ENCODE measurements at places on chromosomes 12 and 14.
A peak's percentile ranks its signal among the peaks of the same experiment; 100 is the strongest.

DNA sequence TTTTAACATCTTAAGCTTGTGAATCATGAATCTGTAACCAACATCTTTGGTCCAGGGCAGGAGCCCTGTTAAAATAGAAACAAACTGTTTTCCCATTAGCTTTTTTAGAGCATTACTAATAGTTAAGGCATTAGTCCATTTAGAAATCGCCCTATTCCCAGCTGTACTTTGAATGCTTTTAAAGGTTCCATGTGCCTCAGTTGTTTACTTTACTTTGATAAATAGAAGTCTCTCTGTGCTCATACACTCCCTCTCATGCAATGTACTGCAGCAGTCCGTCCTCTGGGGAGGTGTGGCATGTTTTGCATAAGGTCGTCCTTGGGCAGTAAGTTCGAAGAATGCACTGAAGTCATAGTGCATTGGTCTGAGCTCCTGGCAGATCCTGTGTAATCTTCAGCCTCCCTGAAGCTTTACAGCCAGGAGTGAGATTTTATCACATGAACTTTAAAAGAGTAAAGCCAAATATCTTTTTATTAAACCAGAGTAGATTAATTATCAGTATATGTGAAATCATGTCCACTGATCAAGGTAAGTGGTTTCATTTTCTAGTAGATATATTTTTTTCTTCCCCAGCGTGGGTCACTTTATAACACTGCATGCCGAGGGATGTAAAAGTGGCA is 134.7 kb downstream of the FGD4 start:
- peaks cover 47% of the 10 kb centered on the region for H3K4me1 ChIP-seq
- DNase-seq, result no peak
- no peaks in the 10 kb centered on the region for H3K36me3 ChIP-seq
- H3K4me3 ChIP-seq, result no peak overlapping the region
- H3K27me3 ChIP-seq, result no peaks in the 10 kb centered on the region
- H3K27ac ChIP-seq, result no peak overlapping the region

GRCh38 chr14:101071493-101071906 is 168.0 kb upstream of the RTL1 start:
- peaks cover 13% of the 10 kb centered on the region for H3K27me3 ChIP-seq
- H3K4me3 ChIP-seq, result no peak overlapping the region
- H3K36me3 ChIP-seq, result no peaks in the 10 kb centered on the region
- DNase-seq, result no peak
- H3K4me1 ChIP-seq, result peaks cover 23% of the 10 kb centered on the region

GRCh38 chr12:82040987-82041743 is 282.0 kb upstream of the PPFIA2 start:
- no peaks in the 10 kb centered on the region for H3K4me1 ChIP-seq
- DNase-seq, result no peak
- H3K27ac ChIP-seq, result no peak overlapping the region
- no peaks in the 10 kb centered on the region for H3K36me3 ChIP-seq
- no peak overlapping the region for H3K4me3 ChIP-seq

- H3K4me3 ChIP-seq, result no peak overlapping the region
- H3K4me1 ChIP-seq, result peaks cover 16% of the 10 kb centered on the region
- no peak for DNase-seq
Measured at GRCh38 chr14:89330236-89331002, 86.6 kb downstream of the FOXN3 start.

GRCh38 chr14:100045642-100046344 is 19.4 kb upstream of the EVL start:
- H3K36me3 ChIP-seq, result no peaks in the 10 kb centered on the region
- peaks cover 15% of the 10 kb centered on the region for H3K4me1 ChIP-seq
- DNase-seq, result no peak

DNA sequence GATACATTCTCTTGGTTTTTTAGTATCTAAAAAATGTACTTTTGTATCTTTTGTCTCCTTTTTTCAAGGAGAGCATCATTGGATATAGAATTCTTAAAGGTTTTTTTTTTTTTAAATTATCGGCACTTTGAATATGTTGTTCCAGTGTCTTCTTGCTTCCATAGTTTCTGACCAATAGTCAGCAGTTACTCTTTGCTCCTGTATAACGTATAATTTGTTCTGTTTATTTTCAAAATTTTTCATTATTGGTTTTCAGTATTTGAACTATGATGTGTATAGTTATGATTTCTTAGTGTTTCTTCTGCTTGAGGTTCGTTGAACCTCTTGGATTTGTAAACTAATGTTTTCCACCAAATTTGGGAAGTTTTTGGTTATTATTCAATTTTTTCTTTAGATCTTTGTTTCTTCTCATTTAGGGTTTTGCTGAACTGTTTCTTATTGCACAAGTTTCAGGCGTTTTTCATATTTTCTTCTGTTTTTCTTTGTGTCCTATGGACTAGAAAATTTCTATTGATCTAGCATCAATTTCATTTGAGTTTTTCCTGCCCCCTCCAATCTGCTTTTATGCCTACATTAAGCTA is 93.9 kb downstream of the PLBD1 start:
- H3K4me3 ChIP-seq, result no peak overlapping the region
- no peak overlapping the region for H3K27ac ChIP-seq
- H3K4me1 ChIP-seq, result no peaks in the 10 kb centered on the region
- peaks cover 2% of the 10 kb centered on the region for H3K27me3 ChIP-seq

DNA sequence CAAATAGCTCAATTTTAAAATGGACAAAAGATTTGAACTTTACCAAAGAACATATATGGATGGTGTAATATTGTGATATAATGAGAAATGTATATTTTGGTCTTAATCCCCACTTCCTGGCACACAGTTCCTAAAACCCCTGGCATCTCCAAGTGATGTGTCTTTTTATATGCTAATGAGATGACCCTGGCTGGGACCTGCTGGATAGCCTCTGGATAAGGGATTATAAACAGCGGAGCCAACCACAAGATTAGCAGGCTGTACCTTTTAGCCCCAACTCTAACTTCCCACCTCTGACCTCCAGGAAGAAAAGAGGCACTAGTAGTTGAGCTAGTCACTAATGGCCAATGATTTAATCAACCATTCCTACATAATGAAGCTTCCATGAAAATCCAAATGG is 130.0 kb downstream of the DPF3 start:
- H3K4me1 ChIP-seq, result no peaks in the 10 kb centered on the region
- H3K36me3 ChIP-seq, result peaks cover 14% of the 10 kb centered on the region
- H3K27ac ChIP-seq, result no peak overlapping the region

DNA sequence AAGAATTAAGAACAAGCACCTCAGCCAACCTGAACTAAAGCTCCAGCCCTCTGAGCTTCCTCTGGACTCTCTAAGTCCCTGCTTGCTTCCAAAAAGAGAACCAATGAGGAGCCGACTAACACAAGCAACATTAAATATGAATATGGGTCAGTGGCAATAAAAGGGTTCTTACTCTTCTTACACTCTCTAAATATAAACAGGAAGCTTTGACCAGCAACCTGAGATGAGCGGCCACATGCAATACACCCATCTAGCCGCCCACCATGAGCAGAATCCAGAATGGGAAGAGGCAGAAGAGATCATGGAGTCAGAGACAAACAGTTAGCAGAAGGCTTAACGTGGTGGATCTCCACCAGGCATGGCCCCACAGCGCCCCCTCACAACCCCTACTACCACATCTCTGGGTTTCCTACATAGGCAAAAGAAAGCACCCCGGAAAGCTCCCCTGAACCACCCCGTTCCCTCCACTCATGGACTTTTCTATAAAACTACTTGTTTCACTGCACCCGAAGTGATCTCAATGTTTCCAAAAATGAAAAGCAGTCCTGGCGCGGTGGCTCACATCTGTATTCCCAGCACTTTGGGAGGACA is 59.4 kb downstream of the TTC7B start:
- H3K27me3 ChIP-seq, result peaks cover 2% of the 10 kb centered on the region
- H3K4me1 ChIP-seq, result peaks cover 5% of the 10 kb centered on the region
- H3K27ac ChIP-seq, result no peak overlapping the region
- peak overlapping the region; percentile 20 for H3K4me3 ChIP-seq
- H3K36me3 ChIP-seq, result no peaks in the 10 kb centered on the region

DNA sequence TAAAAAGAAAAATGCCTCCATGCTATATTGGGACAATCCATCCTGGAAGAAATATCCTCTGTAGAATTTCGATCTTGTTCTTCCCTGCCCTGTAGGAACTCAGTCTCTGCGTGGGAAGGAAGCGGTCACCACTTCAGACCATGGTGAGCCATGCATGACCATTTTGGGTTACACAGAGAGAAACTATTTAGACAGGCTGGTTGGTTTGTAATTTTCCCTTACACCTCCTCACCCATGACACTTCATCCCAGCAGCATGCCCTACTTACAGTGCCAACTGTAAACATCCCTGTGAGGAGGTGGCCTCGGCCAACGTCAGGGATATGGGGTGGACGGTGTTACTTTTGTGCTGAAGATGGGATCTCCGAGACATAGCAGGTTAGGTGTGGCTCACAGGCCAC is 121.4 kb downstream of the SMOC1 start:
- no peak overlapping the region for H3K4me3 ChIP-seq
- H3K4me1 ChIP-seq, result peaks cover 58% of the 10 kb centered on the region
- peaks cover 68% of the 10 kb centered on the region for H3K36me3 ChIP-seq
- H3K27ac ChIP-seq, result peak overlapping the region; percentile 75
- H3K27me3 ChIP-seq, result no peaks in the 10 kb centered on the region

GRCh38 chr14:96194657-96195431 is 9.8 kb upstream of the BDKRB2 start:
- no peaks in the 10 kb centered on the region for H3K36me3 ChIP-seq
- H3K27me3 ChIP-seq, result peaks cover 3% of the 10 kb centered on the region
- no peak for DNase-seq
- H3K27ac ChIP-seq, result no peak overlapping the region
- peaks cover 4% of the 10 kb centered on the region for H3K4me1 ChIP-seq
- no peak overlapping the region for H3K4me3 ChIP-seq

GRCh38 chr12:20350026-20350425 is 18.3 kb upstream of the PDE3A start:
- H3K27me3 ChIP-seq, result no peaks in the 10 kb centered on the region
- no peak for DNase-seq
- no peak overlapping the region for H3K4me3 ChIP-seq
- H3K36me3 ChIP-seq, result no peaks in the 10 kb centered on the region
- peaks cover 1% of the 10 kb centered on the region for H3K4me1 ChIP-seq

GRCh38 chr14:24224618-24225071 is 7.5 kb downstream of the NEDD8 start:
- H3K27ac ChIP-seq, result no peak overlapping the region
- DNase-seq, result no peak
- H3K36me3 ChIP-seq, result no peaks in the 10 kb centered on the region
- H3K27me3 ChIP-seq, result no peaks in the 10 kb centered on the region
- peaks cover 5% of the 10 kb centered on the region for H3K4me1 ChIP-seq

GRCh38 chr12:115183752-115184151 is 499.8 kb upstream of the TBX3 start:
- peaks cover 7% of the 10 kb centered on the region for H3K27me3 ChIP-seq
- no peak overlapping the region for H3K4me3 ChIP-seq
- no peak for DNase-seq
- H3K36me3 ChIP-seq, result no peaks in the 10 kb centered on the region
